ENCODE measurements at places on chromosomes 5 and 9. TPM values are rescaled to one million over a fixed set of nuclear protein-coding genes. Genes with fewer than 3 reads are reported as not detected.
A peak's percentile ranks its signal among the peaks of the same experiment; 100 is the strongest.

GRCh38 chr5:136098176-136098575 is 34.5 kb upstream of the SMAD5 start:
- DNase-seq: no peak
- H3K27ac ChIP-seq: no peak overlapping the region
- H3K27me3 ChIP-seq: peaks cover 11% of the 10 kb centered on the region
- H3K4me1 ChIP-seq: no peaks in the 10 kb centered on the region
- no peaks in the 10 kb centered on the region for H3K36me3 ChIP-seq

- H3K27me3 ChIP-seq: no peaks in the 10 kb centered on the region
- peak; percentile 9 for DNase-seq
- H3K27ac ChIP-seq: no peak overlapping the region
- no peak overlapping the region for H3K4me3 ChIP-seq
- H3K36me3 ChIP-seq: no peaks in the 10 kb centered on the region
Observed at GRCh38 chr9:34437006-34437925, 21.1 kb downstream of the FAM219A start.

GRCh38 chr9:91036356-91036755 is 234.7 kb downstream of the SYK start:
- no peaks in the 10 kb centered on the region for H3K36me3 ChIP-seq
- H3K27ac ChIP-seq: no peak overlapping the region
- H3K27me3 ChIP-seq: no peaks in the 10 kb centered on the region
- H3K4me3 ChIP-seq: no peak overlapping the region
- DNase-seq: no peak
- peaks cover 38% of the 10 kb centered on the region for H3K4me1 ChIP-seq

- H3K4me3 ChIP-seq: no peak overlapping the region
- H3K36me3 ChIP-seq: peaks cover 31% of the 10 kb centered on the region
- DNase-seq: peak; percentile 85
- H3K27me3 ChIP-seq: no peaks in the 10 kb centered on the region
Observed at GRCh38 chr9:37938121-37938891, 34.4 kb upstream of the SLC25A51 start.

DNA sequence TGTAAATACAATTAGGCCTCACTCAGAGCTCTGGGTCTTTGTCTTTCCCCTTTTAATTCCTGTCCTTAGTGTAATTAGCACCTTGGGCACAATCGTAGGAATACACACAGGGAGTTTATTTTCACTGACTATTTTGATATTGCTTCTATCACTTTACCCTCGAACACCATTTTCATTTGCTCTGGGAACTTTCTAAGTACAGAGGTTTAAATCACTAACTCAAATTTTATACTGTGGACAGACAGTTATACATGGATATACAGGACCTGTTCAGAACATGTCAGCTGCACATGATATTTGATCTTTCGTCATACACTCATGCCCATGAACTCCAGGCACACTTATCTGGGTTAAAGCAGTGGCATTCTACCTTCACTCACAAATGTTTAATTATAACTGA is 217.8 kb upstream of the TMEM161B start:
- no peaks in the 10 kb centered on the region for H3K27me3 ChIP-seq
- H3K36me3 ChIP-seq: no peaks in the 10 kb centered on the region
- peaks cover 14% of the 10 kb centered on the region for H3K4me1 ChIP-seq

NR5A1 gene
- total RNA-seq: not detected

GRCh38 chr9:134331186-134332025 is 5.2 kb downstream of the RXRA start:
- no peak overlapping the region for H3K27ac ChIP-seq
- H3K27me3 ChIP-seq: no peaks in the 10 kb centered on the region
- DNase-seq: no peak
- H3K4me1 ChIP-seq: peaks cover 21% of the 10 kb centered on the region
- no peak overlapping the region for H3K4me3 ChIP-seq

AGXT2 gene
- total RNA-seq: not detected

GRCh38 chr9:118609355-118610044 is 759.7 kb downstream of the BRINP1 start:
- peaks cover 6% of the 10 kb centered on the region for H3K4me1 ChIP-seq
- H3K27ac ChIP-seq: peak overlapping the region; percentile 67
